Pons (tissue), 1 donor: ENCODE measurements at places on chromosomes 7 and 10.

DNA sequence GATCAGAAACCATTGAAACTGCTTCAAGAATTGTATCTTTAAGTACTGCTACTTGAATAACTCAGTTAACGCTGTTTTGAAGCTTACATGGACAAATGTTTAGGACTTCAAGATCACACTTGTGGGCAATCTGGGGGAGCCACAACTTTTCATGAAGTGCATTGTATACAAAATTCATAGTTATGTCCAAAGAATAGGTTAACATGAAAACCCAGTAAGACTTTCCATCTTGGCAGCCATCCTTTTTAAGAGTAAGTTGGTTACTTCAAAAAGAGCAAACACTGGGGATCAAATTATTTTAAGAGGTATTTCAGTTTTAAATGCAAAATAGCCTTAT, 14.7 kb downstream of the HNRNPA2B1 start:
- DNase-seq = no peak

DNA sequence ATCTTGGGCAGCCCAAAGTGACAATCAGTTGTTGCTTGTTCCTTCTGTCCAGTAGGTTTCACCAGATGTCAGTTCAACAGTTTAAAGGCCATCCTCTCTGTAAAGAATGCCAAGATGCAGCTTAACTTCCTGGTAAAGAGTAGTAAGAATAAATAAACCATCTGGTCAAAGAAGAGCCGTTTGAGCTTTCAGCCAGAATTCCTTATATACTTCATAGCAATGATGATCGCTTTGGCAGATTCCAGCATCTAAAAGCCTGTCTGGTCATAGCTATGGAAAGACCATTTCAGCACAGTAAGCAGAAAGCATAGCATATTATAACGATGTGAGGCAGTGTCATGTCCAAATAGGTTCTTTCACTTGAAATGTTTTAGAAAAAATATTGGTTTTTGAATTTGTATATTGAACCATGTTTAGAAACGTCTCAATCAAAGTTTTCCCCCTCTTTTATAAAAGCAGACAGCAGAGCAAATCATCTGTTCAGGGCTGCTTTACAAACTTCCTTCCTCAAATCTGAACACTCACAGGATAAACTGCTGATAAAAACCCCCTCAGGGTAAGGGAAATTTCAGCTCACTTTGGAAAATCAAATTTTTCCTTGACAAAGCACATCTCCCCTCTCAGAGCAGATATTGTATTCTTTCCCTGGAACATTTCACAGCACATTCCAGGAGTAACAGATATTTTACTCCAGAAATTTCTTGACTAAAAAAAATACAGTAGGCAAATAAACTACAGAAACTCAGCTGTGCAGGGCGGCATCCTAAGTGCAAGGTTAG, 184.1 kb downstream of the NOC3L start:
- DNase-seq = no peak

- DNase-seq = no peak
Observed at GRCh38 chr10:44640429-44640828, 255.5 kb upstream of the CXCL12 start.

- no peak for DNase-seq
Observed at GRCh38 chr7:49731836-49732235, 41.6 kb upstream of the VWC2 start.
